ENCODE measurements at places on chromosomes 12 and 14.
A peak's percentile ranks its signal among the peaks of the same experiment; 100 is the strongest.

GRCh38 chr12:69007855-69008351 is 74.9 kb upstream of the CPM start:
- no peak for DNase-seq

DNA sequence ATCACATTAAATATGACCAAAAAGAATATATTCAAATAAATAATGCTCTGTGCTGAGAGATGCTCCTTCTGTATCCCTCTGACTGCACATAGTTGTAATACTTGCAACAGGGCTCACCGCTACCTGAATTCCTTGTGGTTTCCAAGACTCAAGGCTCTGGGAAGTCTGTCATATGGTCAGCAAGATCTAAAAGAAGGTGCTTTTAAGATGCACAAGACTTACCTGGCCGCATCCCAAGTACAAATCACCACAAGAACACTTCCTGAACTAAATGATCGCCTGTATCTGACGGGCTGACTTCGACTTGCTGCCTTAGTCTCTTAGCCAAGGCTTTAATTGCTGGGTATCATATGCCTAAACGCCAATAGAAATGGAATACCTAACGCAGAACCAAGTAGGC is 67.2 kb downstream of the HECTD4 start:
- DNase-seq, result no peak

- DNase-seq, result no peak
Measured at GRCh38 chr12:43763769-43764168, 5.0 kb downstream of the IRAK4 start.

- DNase-seq, result no peak
Measured at GRCh38 chr12:51390457-51390856, 749 bp downstream of the GALNT6 start.

DNA sequence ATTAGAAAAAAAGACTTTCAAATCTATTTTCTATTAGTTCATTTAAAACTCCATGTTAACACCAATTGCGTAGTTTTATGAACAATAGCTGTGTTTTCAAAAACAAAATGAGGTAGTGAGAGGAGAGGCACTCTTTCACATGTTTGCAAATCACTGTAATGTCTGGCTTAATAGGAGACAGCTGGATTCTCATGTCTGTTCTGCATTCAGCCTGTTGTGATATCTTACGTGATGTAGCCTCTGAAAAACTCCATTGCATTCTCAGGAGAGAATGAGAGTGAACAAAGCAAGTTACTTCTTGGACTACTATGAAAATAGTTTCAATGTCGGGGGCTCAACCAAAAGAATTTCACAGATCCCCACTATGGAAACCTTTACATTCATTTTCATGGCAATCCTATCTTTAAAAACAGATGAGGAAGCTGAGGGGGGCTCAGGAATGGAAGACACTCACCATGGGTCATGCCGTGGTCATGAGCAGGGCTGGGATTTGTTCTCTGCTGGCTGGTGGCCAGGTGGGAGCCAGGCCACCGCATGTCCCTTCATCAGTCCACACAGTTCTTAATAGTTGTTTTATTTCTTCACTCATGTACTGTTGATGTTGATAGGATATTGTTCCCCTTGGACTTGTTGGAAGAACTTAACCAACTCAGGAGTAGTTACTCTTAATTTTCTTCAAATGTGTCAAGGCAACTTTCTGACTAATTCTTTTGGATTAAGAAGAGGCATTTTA is 346.2 kb upstream of the FAR2 start:
- DNase-seq, result no peak

- no peak for DNase-seq
Measured at GRCh38 chr12:103960616-103961227, 5.0 kb upstream of the TDG start.

DNA sequence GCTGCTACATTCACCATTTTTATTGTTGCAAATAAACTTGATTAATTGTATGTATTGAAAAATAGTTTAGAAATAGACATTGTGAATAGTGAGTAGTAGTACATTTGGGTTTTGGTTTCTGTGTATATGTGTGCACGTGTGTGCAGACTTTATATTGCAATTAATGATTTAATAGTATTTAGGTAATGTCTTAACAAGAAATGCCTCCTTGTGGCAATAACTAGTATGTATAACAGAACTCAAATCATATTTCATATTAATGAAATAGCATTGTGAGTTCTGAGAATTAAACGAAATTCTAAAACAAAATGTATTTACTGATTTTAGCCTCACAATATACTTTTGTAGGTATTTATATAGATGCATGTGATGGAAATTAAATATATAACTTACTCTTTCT is 100.1 kb downstream of the SCAF11 start:
- DNase-seq, result no peak

DNA sequence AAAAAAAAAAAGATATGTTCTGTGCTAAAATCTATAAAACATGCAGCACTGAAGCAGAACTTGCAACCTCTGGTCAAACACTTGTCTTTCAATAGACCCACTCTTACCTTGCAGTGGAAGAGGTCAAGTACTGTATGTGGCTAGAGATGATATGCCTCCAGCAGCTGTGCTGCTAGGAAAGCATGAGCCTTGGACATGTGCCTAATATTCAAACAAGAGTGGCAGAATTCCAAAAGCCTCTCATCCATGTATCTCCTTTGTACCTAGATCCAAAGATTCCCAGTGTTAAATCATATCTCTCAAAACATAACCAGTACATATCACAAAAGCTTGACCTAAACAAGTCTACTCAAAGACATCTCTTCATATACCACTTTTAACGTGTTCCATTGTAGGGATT is 105.0 kb upstream of the CPNE8 start:
- no peak for DNase-seq

GRCh38 chr12:124277394-124278241 is 17.3 kb upstream of the RFLNA start:
- DNase-seq, result no peak

DNA sequence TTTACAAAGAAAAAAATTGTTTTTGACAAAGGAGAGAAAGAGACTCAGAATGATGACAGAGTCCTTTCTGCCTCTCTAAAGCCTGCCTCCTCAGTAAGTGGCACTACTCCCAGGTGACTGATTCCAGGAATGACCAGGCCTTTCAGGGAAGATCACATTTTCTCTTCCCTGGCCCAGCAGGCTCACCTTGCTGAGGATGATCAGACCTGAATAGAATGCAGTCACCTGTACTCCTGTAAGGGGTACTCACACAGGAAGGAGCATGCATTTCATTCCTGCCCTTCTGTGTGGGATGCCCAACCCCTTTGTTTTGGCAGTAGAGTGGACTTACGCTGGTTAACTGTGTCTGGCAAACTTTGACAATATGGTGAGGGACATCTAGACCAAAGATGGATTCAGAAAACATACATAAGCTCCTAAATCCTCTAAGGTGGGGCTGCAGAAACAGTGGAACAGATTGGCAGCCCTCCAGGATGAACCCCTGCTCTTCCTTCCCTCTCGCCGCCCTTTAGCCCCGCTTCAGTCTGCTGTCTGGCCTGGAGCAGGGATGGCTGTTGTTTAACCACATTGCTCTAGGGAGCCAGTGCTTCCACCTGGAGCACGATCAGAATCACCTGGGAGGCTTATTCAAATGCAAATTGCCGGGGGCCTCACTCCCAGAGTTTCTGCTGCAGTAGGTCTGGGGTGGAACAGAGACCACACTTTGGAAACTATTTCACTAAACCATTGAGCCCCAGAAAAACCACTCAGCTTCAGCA is 29.8 kb downstream of the ERG28 start:
- DNase-seq, result no peak

DNA sequence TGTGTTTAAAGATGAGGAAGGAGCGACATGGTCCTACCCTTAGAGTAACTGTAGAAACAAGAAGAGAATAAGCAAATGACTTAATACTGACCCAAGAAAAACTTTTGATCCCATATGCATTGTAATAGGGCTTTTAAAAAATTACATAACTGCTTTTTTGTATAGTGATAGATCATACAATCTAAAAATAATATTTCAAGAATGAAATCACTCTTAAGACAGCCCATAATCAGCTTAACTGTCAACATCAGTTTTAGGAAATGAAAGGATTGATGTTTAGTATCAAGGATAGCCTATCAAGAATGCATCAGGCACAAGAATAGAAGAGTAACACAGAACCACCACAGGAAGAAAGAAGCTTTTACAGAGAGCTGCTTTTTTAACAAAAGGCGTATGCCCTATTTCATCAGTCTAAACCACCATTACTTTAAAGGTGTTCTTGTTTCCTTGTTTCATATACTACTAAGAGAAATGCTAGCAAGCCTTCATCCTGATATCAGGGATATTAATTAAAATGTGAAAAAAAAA is 64.5 kb downstream of the MARK3 start:
- DNase-seq, result no peak

DNA sequence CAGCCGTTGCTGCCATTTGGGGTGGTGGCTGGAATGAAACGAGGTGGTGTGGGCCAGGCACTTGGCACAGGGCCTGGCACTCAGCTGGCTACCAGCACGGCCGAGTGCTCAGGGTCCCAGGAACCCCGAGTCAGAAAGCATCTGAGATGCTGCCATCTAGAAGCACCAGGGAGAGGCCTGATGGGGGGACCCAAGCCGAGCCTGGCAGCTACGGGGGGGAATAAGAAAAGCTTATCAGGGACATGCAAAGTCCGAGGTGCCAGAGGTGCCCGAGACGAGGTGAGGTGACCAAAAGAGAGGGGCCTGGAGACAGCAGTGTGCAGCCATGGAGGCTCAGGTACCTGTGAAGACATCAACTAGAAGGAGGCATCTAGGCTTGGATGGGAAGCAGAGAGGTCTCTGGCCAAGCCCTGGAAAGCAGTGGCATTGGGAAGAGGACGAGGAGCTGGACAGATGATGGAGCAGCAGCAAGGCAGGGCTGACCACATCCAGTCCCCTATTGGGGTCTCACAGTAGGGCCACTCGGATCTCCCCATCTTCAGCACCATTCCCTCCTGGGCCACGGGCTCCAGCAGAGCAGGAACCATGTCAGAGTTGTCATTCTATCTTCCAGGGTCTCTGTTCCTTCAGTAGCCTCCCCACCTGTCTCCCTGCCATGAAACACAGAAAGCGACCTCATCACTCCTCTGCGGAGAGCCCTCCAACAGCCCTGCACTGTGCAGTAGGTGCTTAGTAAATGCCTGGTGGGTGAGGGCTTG is 59.3 kb upstream of the DIO3 start:
- DNase-seq, result no peak

- DNase-seq, result no peak
Measured at GRCh38 chr12:88553941-88554658, 26.2 kb downstream of the KITLG start.

GRCh38 chr14:99732436-99733210 is 48.5 kb downstream of the CYP46A1 start:
- no peak for DNase-seq

- no peak for DNase-seq
Measured at GRCh38 chr12:12715459-12716150, 1.6 kb upstream of the CDKN1B start.

- no peak for DNase-seq
Measured at GRCh38 chr12:102441077-102441596, 39.2 kb downstream of the IGF1 start.

GRCh38 chr12:15932327-15932726 is 21.2 kb downstream of the DERA start:
- DNase-seq, result no peak

DNA sequence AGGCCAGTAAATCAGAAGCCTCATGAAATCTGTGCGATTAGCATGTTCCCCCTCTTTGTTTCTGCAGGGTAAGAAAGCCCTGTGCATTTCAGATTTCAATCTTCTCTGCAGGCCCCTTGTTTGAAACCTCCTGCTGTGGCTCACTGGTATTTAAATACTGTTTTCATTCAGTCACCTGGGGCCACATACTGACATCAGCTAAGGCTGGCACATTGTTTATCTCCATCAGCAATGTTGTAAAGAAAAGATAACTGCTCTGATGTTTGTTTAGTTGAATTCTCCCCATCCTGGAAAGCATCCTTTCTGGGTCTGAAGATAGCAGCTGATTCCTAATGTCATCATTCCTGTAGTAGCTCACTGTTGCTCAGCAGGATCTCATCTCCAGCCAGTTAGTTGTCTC is 554.9 kb downstream of the NRXN3 start:
- no peak for DNase-seq

DNA sequence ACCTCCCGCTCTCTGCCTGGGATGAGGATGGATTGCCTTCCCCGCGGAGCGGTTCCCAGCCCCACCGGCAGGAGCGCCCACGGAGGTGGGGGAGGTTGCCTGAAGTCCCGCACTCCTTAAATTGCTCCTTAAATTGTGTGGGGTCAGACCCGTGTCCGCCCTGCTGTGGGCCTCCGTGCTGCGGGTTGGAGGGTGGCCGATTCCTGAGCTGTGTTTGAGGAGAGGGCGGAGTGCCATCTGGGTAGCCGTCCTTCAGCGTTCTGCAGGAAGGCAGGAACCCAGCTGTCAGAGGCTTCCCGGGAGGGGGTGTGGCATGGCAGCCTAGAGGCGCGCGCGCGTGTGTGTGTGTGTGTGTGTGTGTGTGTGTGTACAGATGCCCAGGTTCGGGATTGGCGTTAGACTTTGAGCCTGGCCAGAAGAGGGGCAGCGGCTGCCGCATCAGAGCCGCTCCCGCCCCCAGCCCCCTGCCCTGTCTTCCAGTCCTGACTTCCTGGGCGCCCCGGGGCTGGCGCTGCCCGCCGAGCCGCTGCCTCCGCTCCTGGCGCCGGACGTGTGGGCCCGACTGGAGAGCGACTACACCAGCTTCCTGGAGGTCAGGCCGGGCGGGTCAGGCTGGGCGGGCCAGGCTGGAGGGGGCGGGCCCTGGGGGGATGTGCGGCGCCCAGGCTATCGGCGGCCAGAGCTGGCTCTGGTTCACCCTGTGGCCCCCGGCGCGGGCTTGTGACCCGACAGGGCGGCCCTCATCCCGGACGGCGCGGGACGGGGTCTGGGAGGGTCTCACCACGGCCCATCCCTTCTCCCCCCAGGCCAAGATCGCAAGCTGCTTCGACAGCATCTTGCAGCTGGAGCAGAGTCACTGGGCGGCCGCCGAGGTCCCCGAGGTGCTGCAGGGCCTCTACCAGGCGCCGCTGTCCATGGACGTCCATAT is 9.2 kb downstream of the EXOC3L4 start:
- DNase-seq, result no peak

DNA sequence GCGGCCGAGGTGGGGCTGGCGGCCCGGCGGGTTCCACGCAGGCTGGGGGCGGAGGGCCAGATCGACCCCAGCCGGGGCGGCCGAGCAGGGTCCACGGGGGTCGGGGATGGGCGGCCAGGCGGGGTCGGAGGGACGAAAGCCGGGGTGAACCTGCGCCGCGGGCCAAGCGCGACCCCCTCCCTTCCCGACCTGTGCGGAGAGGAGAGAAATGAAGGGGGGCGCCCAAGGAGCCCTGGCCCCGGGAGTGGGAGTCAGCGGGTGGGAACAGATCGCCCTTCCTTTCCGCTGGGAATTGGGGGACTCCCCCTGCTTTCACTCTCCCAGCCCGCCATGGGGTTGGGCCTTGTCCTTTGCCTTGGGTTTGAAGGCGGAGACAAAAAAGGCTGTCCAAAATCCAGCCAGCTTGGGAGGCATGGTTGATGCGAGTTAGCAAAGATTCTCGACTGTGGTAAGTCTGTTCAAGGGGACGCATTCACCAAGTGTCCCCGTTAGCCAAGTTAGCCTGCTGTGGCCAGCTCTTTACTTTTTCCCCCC is 559 bp upstream of the CKAP4 start:
- no peak for DNase-seq

- peak; percentile 43 for DNase-seq
Measured at GRCh38 chr12:112303004-112303403, 79.2 kb downstream of the HECTD4 start.

GRCh38 chr12:116821291-116821690 is 60.0 kb downstream of the HRK start:
- no peak for DNase-seq

- no peak for DNase-seq
Measured at GRCh38 chr14:99941211-99941610, 124.0 kb upstream of the EVL start.

GRCh38 chr14:64861916-64862315 is 17.8 kb downstream of the SPTB start:
- no peak for DNase-seq

- no peak for DNase-seq
Measured at GRCh38 chr12:74415633-74416032, 122.0 kb upstream of the ATXN7L3B start.
